Omental fat pad (tissue), 4 donors: ENCODE measurements at places on chromosomes 2 and 18. TPM values are rescaled to one million over a fixed set of nuclear protein-coding genes. Genes with fewer than 3 reads are reported as not detected.

The SP140 gene
- total RNA-seq, result 9.7 TPM

DNA sequence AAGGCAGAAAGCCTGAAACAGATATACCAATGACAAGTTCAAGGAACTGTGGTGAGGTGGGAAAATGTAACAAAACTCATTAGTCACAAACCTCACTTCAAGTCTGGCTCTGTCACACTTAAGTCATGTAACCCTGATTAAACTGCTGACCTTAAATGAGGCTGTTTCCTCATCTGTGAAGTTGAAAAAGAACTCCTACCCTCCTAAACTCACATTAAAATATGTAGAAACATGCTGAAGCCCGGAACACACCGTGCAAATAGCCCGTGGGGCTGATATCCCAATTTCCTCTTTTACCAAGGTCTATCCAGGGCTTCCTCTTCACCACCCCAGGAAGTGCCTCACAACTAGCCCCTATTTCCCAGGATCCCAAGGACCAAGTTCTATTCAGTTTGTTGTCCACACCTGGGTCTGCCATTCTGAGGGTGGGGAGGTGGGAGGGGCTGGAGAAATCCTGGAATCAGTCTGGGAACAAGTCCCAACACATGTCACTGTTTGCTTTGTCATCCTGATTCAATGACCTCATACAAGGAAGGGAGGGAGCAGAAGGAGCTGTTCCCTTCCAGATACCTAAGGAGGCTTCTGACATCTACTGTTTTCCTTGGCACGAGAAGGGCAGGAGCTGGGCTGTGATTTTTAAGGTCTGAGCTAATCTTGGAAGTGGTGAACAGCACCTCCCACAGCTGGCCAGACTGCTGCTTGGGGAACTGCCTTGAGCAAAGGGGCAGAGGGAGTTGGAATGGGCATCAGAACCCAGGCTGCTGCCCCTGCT lies 42.3 kb downstream of the SLC4A1AP start:
- DNase-seq, result no peak

DNA sequence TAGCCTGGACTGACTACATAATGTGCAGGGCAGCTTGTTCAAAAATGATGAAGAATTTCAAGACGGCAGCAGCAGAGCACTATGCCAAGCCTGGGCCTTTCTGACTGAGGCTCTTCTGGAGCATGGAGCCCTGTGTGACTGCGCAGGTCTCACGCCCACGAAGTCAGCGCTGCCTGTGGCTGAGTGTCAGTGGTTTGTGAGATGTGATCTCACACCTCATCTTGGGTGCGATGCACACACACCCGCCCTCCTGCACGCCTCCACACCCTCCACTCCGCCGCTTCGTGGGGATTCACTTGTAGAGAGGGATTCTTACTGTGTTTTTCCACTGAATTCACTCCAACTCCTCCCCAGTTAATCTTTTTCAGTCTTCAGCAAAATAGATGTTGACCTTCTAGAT lies 103.9 kb downstream of the VIT start:
- no peak for DNase-seq

The CCDC141 gene
- total RNA-seq, result 13.8 TPM

GRCh38 chr2:795531-796041 lies 118.4 kb upstream of the TMEM18 start:
- DNase-seq, result no peak

- no peak for DNase-seq
Observed at GRCh38 chr2:227455200-227455599, 16.8 kb upstream of the AGFG1 start.

- DNase-seq, result no peak
Observed at GRCh38 chr18:23867006-23867405, 147.5 kb upstream of the TTC39C start.

DNA sequence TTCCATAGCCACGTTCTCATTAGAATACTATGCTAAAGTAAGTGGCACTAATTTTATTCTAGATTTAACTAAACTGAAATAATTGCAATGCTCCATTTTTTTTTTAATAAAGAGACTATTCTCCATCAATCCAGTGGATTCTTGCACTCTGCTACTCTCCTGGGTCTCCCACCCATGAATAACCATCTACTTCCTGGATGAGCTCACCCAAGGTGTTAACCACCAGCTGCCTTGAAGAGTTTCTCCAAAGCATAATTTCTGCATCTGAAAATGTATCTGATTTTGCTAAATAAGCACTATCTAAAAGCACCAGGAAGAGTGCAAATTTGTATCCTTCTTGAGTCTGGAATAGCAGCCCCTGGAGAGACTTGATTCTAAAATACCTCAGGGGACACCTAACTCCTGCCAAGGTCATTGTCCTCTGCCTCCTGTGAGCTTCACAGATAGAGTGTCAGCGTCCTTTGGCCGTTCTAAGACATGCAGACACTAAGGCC lies 41.6 kb upstream of the SH3BP4 start:
- DNase-seq, result no peak

GRCh38 chr18:62332964-62333695 lies 8.0 kb downstream of the TNFRSF11A start:
- DNase-seq, result no peak

DNA sequence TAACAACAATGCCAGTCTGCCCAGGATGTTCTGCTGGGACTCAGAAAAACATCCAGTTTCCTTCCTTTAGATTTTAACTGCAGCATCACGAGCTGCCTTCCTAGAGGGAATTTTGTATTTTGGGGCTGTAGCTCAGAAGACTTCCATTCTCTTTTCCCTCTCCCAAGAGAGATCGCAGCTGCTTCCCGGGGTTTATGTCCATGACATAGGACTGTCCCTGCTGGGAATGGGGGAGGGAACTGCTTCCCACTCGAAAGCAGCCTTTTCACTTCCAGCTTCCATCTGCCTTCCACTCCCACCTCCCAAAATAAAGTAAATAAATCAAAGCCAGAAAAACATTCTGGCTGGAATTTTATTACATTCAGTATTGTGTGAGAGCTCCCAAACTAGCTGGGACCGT lies 52.4 kb downstream of the LIMS1 start:
- DNase-seq, result no peak

DNA sequence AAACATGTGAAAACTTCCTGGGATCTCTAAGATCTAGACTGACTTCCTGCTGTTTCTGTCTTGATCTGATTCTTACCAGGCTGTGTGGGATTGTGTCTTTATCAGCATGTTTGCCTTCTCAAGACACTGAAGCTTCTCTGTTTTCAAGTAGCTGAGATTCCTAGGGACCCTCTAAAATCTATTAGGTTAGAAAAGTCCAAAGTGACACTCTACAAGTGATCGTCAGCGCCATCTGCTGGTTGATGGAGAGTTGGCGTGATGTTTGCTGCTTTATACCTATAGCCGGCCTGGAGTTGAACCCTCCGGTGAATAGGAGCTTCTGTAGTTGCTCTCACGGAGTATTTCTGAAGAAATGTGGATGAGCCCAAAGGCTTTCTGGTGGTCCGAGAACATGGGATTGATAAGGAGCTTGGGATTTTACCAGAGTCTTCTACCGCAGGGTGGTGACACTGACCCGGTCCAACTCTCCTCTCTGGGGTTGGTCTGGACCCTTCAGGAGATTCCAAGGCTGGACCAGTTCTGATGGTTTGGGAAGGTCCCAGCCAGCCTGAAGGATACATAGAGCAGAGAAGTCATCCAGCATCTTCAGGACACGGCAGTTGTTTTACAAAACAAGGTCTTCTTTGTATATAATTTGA lies 96.0 kb upstream of the TTC39C start:
- peak; percentile 93 for DNase-seq

DNA sequence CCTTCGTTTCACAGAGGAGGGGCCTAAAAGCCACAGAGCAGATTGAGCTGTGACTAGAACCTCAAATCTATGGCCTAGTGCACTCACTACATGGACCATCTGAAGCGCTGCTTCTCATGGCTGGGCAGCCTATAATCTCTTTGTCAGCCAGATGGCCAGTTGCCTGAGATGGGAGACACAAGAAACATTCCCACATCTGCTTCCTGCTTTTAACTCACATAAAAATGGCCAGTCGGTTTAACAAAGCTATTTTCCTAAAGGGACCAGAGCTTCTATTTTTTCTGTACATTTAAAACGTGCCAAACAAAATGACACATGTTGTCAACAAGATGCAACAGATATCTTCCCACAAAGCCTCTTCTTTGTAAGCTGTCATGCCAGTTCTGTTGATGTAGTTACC lies 173.8 kb downstream of the GFPT1 start:
- no peak for DNase-seq

DNA sequence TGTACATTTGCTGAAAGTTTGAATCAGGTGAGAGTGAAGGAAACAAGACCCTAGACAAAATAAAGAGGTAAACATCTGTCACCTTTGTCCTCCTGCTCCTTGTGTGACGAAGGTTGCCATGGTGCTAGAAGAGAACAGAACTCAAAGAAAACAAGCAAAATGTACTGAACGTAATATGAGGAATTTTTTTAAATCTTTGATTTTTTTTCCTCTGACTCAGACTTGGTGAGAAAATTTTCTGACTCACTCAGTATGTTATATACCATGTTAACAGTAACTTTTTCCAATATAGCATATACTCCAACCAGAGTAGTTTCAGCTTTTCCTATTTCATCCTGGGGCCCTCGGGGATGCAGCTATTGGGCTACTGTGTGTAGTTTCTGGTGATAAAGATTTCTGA lies 2114.6 kb upstream of the PIK3C3 start:
- no peak for DNase-seq

The SERPINB11 gene
- not detected for total RNA-seq

The C2orf74 gene
- 29.9 TPM for total RNA-seq

- no peak for DNase-seq
Observed at GRCh38 chr2:224883700-224884099, 158.6 kb downstream of the DOCK10 start.

The HAAO gene
- 4.7 TPM for total RNA-seq

The SERPINB3 gene
- not detected for total RNA-seq

DNA sequence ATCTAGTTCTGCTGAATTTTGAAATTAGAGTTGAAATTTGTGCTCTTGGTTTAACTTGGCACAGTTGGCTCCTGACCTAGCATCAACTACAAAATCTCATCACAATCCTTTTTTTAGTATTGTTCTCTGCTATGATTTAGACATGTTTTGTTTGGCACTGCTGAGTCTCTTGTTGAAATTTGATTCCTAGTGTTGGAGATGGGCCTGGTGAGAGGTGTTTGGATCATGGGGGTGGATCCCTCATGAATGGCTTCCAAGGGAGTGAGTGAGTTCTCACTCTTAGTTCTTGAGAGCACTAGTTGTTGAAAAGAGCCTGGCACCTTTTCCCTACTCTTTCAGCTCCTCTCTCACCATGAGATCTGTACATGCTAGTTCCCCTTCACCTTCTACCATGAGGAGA lies 605.6 kb upstream of the SLC39A10 start:
- no peak for DNase-seq

- DNase-seq, result no peak
Observed at GRCh38 chr2:60641811-60642788, 88.6 kb upstream of the BCL11A start.

DNA sequence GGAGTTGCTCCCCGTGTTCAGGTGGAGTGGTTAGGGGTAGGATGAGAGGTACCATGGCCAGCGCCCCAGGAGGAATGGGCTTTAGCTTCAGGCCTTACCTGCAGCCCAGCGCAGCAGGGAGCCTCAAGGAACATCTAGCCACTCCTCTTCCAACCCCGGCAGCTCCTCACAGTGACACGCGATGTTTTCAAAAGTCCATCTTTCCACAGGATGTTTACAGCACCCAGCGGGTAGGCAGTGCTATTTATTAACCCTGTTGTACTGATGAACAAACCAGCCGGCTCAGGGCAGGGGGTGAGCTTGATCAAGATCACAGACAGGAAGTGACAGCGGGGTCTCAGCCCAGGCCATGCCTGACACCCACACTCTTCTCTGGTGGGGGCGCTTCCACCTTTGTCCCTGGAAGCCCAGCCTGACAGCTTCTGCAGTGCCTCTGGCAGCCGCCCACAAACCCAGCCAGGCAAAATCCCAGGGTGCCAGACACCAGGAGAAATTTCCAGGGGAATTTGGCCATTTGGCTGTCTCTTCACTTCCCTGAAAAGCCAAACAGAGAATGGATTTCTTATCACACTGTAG lies 18.4 kb upstream of the PRLH start:
- DNase-seq, result no peak

- no peak for DNase-seq
Observed at GRCh38 chr2:48738806-48739205, 16.7 kb downstream of the LHCGR start.

DNA sequence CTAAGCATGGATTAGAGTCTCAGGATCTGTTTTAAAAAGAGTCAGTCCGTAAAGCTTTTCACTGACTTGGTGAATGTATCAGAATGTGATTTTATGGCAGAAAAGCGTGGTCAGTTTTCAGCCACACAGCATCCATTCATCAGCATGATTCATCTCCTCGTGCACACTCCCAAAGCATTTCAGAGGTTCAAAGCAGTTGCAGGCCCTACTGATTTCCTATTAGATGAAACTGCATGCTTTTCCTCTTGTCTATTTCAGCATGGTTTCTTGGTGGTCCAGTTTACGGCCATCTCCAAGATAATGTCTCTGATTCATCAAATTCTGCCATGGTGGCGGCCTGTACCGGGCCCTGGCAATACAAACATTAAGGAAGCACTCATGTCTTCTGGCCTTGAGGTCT lies 4.8 kb upstream of the PARD6G start:
- DNase-seq, result no peak

- no peak for DNase-seq
Observed at GRCh38 chr2:27843992-27844391, 46.2 kb downstream of the RBKS start.

DNA sequence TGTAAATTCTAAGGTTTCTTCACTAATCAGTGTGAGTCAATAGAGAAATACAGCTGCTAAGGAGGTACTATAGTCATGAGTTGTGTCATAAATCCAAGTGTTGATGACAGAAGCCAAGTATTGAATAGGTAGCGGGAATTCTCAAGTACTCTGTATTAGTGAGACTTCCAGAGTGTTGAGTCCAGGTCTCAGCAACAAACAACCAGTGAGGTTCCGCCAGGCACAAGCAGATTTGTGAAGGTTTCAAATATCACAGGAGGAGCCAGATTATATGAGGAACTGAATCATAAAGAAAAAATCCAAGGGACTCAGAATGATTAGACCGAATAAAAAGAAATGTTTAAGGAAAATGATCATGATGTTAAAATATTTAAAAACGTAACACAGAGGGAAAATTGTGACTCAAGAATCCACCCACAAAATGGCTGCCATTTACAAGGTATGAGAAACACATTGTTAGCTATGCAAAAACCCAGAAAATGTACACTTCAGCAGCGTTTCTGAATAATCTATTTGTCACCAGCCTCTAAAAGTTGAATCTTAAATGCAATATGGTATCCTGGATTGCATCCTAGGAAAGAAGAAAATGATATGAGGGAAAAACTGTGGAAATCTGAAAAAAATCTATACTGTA lies 27.3 kb upstream of the EVA1A start:
- DNase-seq, result no peak

- DNase-seq, result no peak
Observed at GRCh38 chr2:29705616-29706015, 215.8 kb downstream of the ALK start.

The PTPRN gene
- 1.0 TPM for total RNA-seq

- no peak for DNase-seq
Observed at GRCh38 chr2:194567661-194568017, 1089.4 kb upstream of the SLC39A10 start.

- no peak for DNase-seq
Observed at GRCh38 chr18:45775241-45775676, 50.2 kb upstream of the SIGLEC15 start.
